ENCODE measurements at places on chromosomes 7 and 10.

GRCh38 chr7:106104721-106105260 lies 7.3 kb downstream of the SYPL1 start:
- no peak for DNase-seq

- DNase-seq: no peak
These were observed 14.8 kb downstream of the PDAP1 start for GRCh38 chr7:99393355-99394187.

DNA sequence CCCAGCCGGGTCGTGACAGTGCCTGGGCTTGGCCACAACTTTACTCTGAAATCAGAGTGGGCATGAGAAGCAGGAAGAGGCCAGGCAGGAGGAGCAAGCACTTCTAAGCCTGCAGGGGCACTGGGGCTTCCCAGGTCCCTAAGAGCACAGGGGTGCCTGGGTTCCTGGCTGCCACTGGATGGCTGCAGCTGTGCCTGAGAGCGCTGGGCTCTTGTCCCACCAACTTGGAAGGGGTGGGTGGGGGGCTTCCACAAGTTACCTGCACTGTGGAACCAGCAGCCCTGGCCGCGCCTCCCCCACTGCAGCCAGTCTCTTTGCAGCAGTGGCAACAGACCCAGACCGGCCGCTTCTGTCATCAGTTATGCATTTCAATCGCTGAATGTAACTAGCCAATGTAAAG lies 434.7 kb upstream of the GRM3 start:
- DNase-seq: no peak

DNA sequence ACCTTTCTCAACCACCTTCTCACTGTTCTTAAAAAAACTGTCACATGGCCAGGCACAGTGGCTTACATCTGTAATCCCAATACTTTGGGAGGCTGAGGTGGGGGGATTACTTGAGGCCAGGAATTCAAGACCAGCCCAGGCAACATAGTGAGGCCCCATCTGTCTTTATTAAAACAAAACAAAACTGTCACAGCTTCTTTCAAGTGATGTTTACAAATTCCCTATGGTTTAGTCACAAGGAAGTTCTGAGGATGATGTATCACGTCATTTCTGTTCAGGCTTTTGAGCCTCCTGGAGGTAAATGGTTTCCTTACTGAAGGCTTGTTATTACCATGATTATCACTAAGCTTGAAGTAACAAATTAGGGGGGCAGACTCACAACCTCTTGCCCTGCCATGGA lies 186.2 kb downstream of the CFTR start:
- DNase-seq: no peak

DNA sequence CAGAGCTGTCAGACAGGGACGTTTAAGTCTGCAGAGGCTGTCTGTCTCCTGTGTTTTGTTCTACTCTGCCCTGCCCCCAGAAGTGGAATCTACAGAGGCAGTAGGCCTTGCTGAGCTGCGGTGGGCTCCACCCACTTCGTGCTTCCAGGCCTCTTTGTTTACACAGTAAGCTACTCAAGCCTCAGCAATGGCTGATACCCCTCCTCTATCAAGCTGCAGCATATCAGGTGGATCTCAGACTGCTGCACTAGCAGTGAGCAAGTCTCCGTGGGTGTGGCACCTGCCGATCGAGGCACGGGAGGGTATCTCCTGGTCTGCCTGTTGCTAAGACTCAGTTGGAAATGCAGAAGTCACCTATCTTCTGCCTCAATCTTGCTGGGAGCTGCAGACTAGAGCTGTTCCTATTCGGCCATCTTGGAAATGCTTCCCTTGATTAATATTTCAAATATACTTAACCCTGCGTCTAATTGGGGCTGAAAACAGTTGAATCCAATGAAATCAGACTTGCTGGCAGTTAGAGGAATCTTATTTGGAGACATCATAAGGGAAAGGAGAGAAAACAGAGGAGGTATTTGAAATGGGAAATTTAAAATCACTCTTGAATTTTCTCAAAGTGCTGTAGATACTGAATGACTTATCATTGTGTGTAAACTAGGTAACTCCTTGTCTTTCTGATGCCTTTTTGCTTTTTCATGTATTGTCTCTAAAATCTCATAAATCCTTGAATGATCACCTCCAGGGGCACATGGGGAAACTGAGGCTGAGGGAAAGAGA lies 13.8 kb upstream of the CYP3A5 start:
- DNase-seq: no peak

DNA sequence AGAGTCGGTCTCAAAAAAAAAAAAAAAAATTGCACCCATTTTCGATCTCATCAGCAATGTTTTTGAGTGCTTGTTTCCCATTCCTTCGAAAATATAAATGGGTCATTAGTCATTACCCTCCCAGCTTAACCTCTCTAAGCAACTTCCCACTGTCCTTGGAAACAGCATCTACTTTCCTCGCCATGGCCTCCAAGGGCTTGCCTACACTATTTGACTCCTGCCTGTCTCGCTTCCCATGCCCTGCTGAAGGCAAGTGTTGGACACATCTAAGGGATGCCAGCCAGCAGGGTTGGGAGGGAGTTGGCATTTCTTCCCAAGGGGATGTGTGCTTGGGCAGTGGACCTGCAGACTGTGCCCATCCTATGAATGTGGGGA lies 12.7 kb upstream of the RHBDD2 start:
- no peak for DNase-seq

- DNase-seq: peak; percentile 97
These were observed 64.4 kb downstream of the SUGCT start for GRCh38 chr7:40199076-40199802.

GRCh38 chr10:70779088-70779487 lies 6.1 kb downstream of the TBATA start:
- DNase-seq: no peak

DNA sequence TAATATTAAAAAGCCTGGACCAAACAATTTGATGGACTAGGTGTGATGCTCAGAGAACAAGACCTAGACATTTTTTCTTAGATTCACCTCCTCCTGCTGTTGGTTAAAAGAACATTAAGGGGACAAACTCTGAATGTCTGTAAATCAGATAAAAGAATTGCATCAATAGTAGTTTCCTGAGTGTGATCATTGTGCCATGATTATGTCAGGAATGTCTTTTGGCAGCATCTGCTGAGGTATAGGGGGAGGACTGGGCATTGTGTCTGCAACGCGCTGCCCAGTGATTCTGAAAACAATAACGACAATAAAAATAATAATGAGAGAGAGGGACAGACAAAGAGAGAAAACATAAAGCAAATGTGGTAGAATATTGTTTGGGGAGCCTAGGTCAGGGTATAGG lies 6.9 kb downstream of the C7orf57 start:
- no peak for DNase-seq

DNA sequence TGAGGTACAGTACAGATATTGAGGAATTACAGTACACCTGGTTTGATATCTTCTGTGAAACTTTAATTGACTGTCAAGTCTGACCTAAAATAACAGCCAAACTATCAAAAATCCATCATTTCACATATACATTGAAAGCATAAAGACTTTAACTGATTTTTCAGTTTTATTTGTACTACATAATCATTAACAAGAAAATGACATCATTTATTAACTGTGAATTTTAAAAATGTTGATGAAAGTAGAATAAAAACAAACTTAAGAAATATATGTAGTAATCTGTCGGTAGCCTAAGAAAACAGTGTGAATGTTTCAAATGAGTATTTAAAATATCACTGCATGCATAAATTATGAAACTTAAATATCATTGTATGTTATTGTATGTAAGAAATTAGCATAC lies 836.7 kb upstream of the GHITM start:
- no peak for DNase-seq

DNA sequence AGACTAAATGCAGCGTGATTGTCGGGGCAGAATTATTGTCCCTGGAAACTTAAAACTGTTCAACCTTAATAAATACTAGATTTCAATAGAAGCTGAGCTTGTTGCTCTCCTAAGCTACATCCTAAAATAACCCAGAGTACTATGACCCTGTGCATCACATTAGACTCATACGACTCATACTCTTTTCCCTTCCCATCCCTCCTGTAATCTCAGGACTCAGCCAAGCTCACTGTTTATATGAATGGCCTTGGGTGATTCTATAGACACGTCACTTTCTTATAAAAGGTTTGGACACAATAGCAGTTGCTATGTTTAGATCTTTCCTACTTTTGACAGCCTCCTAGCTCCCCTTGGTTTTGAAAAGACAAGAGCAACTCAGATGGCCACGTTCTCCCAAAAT lies 17.2 kb downstream of the TCF7L2 start:
- DNase-seq: no peak
